Activated T-helper 17 cell treated with anti-CD3 and anti-CD28 coated beads, Interleukin-2, amount 50 U/mL, for 72 hours (primary cell): ENCODE measurements at places on chromosomes 12 and 14. TPM values are rescaled to one million over a fixed set of nuclear protein-coding genes. Genes with fewer than 3 reads are reported as not detected.

GRCh38 chr14:96052541-96053247 lies 13.5 kb downstream of the C14orf132 start:
- ATAC-seq, result no peak

DNA sequence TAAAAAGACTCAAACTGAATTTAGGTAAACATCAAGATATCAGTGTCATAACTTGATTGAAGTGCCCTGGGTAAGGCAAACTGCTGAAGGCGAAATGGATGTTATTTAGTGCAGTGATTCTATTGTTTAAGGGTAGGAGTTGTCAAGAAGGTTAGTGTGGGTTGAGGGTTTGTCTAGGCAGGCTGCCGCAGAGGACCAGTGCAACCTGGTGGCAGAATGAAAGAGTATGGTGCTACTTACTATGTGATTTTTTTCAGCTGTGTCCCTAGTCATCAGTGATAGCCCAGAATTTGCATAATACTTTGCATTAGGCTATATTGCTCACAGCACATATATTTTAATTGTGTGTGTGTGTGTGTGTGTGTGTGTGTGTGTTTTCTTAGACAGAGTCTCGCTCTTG lies 1127.0 kb downstream of the GALC start:
- ATAC-seq, result no peak

DNA sequence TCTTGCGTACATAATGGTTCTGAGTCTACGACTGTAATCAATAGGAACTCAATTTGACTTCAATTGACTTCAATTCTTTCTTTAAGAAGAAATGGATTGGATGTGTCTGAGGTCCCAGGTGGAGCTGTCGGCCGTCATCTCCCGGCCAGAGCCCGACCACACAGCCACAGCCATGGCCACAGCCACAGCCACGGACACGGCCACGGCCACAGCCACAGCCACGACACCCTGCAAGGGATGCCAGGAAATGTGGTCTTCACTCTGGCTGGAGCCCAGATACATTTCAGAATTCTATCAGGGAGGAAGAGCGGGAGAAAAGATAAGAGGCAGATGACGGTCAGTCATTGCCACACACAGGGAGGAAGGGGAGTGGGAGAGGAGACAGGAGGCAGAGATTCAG lies 58.9 kb downstream of the GALNT9 start:
- no peak for ATAC-seq

DNA sequence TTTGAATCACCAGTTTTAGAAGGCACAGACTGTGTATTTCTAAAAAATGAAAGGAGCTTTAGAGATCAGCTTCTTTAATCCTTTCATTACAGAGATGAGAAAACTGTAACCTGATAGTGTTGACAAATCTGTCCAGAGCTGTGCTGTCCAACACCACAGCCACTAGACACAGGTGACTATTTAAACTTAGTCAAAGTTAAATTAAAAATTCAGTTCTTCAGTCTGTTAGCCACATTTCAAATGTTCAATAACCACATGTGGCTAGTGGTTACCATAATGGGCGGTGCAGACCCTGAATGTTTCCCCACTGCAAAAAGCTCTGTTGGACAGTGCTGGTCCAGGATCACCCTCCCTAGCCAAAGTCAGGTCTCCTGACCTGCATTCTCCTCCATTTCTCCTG lies 21.6 kb downstream of the DAD1 start:
- ATAC-seq, result peak; percentile 31

DNA sequence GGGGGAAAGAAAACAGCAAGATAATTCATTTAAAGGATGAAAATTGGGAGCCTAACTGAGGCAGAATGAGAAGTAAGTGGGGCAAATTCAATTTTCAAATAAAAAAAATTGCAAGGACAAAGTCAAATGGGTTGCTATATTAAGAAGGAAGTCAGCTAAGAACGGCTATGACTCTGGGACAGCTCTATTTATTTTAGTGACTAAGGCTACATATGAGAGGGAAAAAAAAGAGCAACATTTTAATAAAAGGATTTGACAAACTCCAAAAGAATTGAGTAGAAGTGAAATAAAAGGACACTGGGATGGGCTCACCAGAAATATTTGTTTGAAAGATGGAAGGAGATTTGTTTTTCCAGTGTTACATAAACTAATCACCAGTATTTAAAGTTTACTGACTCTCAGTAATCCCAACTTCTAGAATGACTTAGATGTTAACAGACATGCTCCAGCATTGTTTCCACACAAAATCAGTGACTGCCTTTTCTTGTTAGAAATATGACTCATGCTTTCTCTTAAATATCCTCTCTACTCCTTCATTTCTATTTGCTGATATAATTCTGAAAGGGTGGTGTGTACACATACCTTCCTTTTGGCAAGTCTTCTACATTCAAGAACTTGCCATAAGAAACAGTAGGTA lies 198.5 kb downstream of the SLC25A21 start:
- no peak for ATAC-seq

- ATAC-seq, result peak; percentile 11
Measured at GRCh38 chr14:69580009-69580577, 5.4 kb upstream of the CCDC177 start.

DNA sequence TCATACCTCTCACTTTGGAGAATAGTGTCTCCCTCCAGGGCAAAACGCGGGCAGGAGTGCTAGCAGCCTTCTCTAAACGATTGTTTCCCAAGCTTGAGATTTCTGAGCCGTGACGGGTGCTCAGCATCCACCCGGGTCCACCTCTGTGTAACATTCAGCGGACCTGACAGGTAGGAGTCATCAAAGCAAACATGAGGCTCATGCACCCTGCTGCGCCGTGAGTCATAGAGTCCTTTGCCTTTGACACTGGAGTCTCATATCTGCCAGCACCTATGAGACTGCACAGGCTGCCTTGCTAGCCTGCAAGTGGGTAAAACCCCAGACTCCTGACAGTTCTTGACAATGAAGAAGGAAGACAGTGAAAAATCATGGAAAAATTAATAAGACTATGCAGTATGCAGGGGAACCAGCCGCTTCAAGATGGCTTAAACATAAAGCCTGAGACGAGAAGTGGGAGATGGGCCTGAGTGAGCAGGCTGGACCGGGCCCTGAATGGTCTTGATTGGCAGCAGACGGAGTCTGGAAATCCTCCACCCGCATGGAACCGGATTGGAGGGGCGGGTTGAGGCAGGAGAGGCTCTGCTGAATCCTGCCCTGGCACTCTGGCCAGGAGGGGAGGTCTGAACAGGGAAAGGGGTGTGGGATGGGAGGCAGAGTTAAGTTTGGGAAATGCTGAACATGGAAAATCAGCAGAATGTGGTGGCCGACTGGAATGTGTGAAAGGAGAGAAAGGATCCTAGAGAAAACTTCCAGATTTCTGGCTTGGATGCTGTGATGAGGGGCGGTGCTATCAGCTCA lies 54.2 kb downstream of the LGMN start:
- ATAC-seq, result peak; percentile 72

DNA sequence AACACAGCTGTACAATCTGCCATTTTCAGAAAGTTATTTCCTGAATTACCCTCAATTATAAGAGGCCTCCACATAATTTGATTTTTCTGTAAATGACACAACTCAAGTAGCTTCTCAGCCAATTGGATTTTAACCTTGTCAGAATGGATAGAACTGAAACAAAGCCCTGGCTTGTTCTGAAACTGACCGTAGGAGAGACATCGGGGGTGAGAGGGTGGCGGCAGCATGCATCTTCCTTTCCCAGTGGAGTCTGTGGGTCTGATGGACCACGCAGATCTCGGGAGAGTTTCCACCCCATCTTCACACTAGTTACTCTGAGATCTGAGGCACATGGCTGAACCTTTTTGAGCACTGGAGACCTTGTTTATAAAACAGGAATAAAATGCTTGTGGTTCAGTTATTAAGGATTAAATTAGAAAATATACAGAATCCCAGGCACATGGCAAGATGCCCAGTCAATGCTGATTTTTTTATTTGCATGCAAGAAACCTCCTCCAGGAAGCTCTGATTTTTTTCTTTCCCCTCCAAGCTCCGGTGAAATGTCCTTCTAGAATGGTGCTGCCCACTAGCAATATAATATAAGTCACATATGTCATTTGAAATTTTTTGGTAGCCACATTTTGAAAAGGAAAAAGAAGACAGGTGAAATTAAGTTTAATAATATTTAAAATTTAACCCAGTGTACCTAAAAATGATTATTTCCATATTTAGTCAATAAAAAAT lies 153.9 kb downstream of the CHST11 start:
- ATAC-seq, result no peak

GRCh38 chr12:24798335-24798734 lies 150.6 kb downstream of the BCAT1 start:
- ATAC-seq, result peak; percentile 61

DNA sequence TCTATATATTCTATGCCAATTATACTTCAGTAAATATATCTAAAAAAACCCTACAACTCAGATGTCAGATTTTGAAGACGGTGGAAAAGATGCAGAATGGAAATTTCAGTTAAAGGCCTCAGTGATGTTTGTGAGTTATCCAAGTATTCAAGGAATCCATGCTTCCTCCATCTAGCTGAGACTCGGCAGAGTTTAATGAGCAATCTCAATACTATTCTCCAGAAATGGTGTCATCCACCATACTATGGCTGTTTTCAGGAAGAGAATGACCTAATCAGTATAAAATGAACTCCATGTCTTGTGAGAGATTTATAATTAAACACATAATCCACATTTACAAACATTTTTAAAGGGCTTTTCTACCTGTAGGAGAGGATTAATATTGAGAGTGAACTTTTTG lies 66.0 kb downstream of the KLHL28 start:
- no peak for ATAC-seq

DNA sequence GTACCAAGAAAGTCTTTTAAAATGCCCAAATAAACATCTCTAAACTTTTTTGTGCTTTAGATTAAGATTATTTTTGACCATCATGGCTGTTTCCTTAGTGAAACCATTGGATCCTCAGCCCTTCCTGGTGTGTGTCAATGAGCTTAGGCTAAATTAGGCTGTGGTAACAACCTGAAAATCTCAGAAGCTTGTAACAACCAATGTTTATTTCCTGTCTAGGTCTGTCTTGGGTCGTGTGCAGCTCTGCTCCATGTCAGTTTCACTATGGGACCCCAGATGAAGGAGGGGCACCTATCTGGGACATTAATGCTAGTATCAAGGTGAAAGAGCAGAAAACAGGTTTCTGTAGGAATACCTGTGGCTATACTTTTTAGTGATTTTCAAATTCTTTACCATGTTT lies 49.9 kb downstream of the KCNMB4 start:
- ATAC-seq, result no peak

DNA sequence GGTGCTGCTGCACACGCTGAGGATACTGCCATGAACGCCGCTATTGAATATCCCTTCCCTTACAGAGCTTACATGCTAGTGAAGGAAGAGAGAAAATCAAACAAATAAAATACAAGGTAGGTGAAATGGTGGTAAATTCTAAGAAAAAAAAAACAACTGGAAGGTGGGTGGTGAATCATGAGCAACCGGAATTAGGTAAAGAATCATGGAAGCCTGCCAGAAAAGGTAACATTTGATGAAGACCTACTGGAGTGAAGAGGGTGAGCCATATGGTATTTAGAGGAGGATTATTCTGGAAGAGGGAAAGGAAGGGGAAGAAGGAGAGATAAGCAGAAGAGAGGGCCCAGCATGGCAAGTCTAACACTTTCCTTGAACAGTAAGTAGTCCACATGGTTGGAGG lies 76.1 kb downstream of the LRIG3 start:
- ATAC-seq, result no peak

DNA sequence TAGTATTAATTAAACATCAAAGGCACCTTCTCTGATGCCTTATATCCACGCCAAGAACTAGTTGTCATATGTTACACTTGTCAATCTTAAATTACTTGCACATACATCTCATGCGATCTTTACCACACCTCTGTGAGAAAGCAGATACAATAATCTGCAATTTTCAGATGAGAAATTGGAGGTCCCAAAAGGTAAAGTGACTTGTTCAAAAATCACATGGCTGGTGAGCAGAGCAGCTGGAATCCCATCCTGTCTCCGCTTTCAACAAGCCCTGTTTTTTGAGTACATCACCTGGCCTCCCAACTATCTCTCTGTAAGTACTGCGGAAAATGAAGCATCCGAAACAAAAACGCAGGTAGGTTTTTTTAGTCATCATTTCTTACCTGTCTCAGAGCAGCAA lies 203.4 kb upstream of the FOXN3 start:
- no peak for ATAC-seq

- ATAC-seq, result peak; percentile 32
Measured at GRCh38 chr14:100526632-100527031, 60.6 kb downstream of the BEGAIN start.

GRCh38 chr14:105216490-105217247 lies 31.7 kb upstream of the BTBD6 start:
- ATAC-seq, result no peak

GRCh38 chr12:6541371-6542165 lies 7.3 kb downstream of the GAPDH start:
- ATAC-seq, result no peak

GRCh38 chr14:91607322-91608047 lies 97.4 kb upstream of the PPP4R3A start:
- ATAC-seq, result no peak

GRCh38 chr12:41932470-41932991 lies 212.1 kb downstream of the GXYLT1 start:
- peak; percentile 16 for ATAC-seq

- peak; percentile 68 for ATAC-seq
Measured at GRCh38 chr12:88298761-88299242, 156.7 kb downstream of the TMTC3 start.

LHX5 gene
- not detected for total RNA-seq

TAS2R50 gene
- 0.84 TPM for total RNA-seq

PTPRQ gene
- total RNA-seq, result not detected

FAIM2 gene
- total RNA-seq, result 0.73 TPM

YBX3 gene
- total RNA-seq, result 23.7 TPM

ZFHX2 gene
- 2.3 TPM for total RNA-seq

RASSF8 gene
- not detected for total RNA-seq

FAM222A gene
- total RNA-seq, result 0.63 TPM

KRT2 gene
- total RNA-seq, result not detected

PCED1B gene
- total RNA-seq, result 107 TPM

RESF1 gene
- 88.3 TPM for total RNA-seq

RNASE7 gene
- not detected for total RNA-seq

SMIM41 gene
- total RNA-seq, result not detected

PIWIL1 gene
- not detected for total RNA-seq

LRCOL1 gene
- not detected for total RNA-seq

PRB2 gene
- total RNA-seq, result not detected
